ENCODE measurements at places on chromosomes 4 and X. TPM values are rescaled to one million over a fixed set of nuclear protein-coding genes. Genes with fewer than 3 reads are reported as not detected.

DNA sequence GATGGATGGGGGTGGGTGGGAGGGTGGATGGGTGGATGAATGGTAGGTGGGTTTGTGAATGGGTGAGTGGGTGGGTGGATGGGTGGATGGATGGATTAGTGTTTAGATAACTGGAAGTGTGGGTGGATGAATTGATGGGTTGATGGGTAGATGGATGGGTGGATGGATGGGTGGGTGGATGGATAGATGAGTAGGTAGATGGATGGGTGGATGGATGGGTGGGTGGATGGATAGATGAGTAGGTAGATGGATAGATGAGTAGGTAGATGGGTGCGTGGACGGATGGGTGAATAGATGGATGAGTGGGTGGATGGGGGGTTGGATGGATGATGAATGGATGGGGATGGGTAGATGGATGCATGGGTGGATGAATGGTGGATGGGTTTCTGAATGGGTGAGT, 20.3 kb upstream of the ASMTL start:
- no peak for DNase-seq

- no peak for DNase-seq
Observed at GRCh38 chr4:67558493-67558892, at the start of gene STAP1. Gene STAP1, plus strand, starts transcription at chr4:67558727. Its CDS starts 83 bp downstream, at chr4:67558810.

SPANXB1 gene
- not detected for total RNA-seq

GRCh38 chr4:86319390-86319789, 40.5 kb downstream of the MAPK10 start:
- no peak for DNase-seq

DNA sequence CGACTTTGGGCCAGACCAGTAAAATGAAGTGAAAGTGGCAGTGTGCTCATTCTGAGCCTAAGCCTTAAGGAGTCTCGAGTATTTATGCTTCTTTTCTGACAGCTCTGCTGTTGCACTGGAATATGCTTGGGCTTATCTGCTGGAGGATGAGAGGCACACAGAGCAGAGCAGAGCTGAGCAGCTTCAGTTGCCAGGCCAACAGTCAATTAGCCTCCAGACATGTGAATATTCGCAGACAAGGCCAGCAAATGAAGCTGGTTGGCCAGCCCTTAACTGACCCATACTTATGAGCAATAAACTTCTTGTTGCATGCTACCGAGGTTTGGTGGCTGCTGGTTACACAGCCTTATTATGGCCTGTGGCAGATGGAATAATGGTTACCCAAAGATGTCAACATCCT, 203.0 kb upstream of the GEMIN8 start:
- no peak for DNase-seq

PDZD4 gene
- 22.9 TPM for total RNA-seq
